Suprapubic skin (tissue), 4 donors: ENCODE measurements at places on chromosomes 4 and X. TPM values are rescaled to one million over a fixed set of nuclear protein-coding genes. Genes with fewer than 3 reads are reported as not detected.

DNA sequence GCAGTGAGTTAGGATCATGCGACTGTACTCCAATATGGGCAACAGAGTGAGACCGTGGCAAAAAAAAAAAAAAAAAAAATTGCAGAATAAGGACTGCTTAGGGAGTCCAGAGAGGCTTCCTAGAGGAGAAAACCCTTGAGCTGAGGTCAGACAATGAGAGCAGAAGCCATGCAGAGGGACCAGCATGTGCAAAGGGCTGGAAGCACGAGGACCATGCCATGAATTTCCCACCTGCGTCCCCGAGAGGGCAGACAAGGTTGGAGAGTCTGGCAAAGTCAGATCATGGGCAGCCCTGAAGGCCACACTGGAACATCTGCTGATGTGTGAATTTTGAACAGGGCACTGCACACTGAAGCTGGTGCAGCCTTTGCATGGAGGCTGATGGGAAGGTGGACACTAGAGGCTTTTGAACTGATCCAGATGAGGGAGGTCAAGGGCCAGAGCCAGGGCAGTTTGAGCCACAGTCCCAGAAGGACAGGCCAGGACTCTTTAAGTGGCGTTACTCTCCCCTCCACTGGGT is 6.5 kb upstream of the JAKMIP1 start:
- H3K27me3 ChIP-seq = peaks cover 17% of the 10 kb centered on the region
- H3K4me1 ChIP-seq = no peaks in the 10 kb centered on the region
- H3K27ac ChIP-seq = no peak overlapping the region
- H3K36me3 ChIP-seq = no peaks in the 10 kb centered on the region

DNA sequence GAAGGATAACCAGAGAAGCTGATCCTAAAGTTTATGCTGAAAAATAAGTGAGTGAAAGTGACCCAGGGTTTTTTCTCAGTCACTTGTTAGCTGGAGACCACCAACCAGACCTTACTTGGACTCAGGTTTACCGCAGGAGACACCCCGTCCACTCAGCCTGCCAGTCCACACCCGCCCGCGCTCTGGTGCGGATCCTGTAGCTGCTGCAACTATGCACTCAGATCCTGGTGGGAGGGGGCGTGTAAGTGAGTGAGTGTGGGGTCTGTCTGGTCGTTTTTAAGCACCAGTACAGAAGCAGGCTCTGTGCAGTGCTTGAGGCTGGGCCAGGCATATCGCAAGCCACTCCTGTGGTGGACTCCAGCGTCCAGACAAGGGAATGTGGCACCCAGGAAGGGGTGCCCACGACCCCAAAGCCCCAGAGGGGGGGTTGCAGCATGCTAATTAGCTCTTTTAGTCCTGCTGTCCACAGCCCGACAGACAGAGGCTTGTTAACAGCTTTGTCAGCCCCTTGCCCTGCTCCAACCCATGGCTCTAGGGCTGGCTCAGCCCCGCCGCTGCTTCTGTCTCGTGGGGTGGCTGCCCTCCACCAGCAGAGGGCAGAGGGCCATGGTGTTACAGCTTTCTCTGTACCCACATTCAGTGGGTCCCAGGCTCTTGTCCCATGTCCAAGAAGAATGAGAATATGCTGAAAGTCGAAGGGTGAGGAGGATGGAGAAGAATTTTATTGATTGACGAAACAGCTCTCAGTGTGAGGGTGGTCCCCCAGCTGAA is 40.4 kb upstream of the PPP1R2C start:
- H3K27me3 ChIP-seq = no peaks in the 10 kb centered on the region
- H3K4me3 ChIP-seq = no peak overlapping the region

- no peak overlapping the region for H3K4me3 ChIP-seq
- no peaks in the 10 kb centered on the region for H3K27me3 ChIP-seq
- no peak overlapping the region for H3K27ac ChIP-seq
- H3K36me3 ChIP-seq = no peaks in the 10 kb centered on the region
These were observed 691.9 kb downstream of the TECRL start for GRCh38 chr4:63717384-63717783.

GRCh38 chrX:21943460-21944135 is 3.1 kb downstream of the SMS start:
- no peak for DNase-seq
- peaks cover 12% of the 10 kb centered on the region for H3K4me1 ChIP-seq
- no peak overlapping the region for H3K27ac ChIP-seq
- no peaks in the 10 kb centered on the region for H3K36me3 ChIP-seq
- H3K27me3 ChIP-seq = no peaks in the 10 kb centered on the region
- H3K4me3 ChIP-seq = no peak overlapping the region

- no peaks in the 10 kb centered on the region for H3K27me3 ChIP-seq
- no peak overlapping the region for H3K27ac ChIP-seq
- no peak overlapping the region for H3K4me3 ChIP-seq
- no peaks in the 10 kb centered on the region for H3K36me3 ChIP-seq
These were observed 70.6 kb upstream of the PUDP start for GRCh38 chrX:7218321-7219152.

DNA sequence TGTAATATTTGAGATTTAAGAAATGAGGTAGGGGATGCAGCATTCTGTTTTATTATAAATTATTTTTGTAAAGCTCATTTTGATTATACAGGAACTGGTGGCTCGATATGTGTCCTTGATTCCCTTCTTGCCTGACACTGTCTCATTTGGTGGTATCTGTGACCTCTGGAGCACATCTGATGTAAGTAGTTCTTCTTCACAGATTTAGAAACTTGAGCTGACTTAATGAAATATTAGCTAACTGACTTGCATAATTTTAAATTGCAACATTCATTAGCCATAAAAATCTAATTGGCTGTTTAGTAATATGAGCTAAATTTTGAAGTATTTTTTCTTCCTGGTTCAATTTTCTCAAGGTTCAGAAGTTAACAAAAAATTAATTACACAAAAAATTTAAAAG is 69.1 kb downstream of the FBXL5 start:
- no peaks in the 10 kb centered on the region for H3K27me3 ChIP-seq
- H3K36me3 ChIP-seq = no peaks in the 10 kb centered on the region
- H3K4me3 ChIP-seq = no peak overlapping the region

GRCh38 chr4:48877827-48878535 is 28.6 kb downstream of the OCIAD2 start:
- no peak overlapping the region for H3K4me3 ChIP-seq
- peaks cover 3% of the 10 kb centered on the region for H3K4me1 ChIP-seq
- H3K36me3 ChIP-seq = no peaks in the 10 kb centered on the region
- H3K27me3 ChIP-seq = no peaks in the 10 kb centered on the region

DNA sequence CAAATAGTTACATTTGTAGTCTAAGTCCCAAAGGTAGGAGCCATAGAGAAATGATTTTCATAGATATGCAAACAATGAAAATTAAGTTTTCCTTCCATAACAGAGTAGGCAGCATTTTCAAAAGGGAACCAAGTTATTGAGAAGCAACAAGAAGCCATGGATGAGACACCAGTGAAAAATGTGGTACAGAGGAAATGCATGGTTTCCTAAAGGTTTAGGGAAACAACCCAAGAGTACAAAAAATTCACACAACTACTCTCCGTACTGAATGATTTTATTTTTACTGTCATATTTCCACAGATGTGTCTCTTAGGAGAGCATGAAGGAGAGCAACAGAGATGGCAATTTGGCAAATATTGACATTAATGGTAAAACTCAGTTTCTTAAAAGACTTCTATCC is 1408.9 kb upstream of the PCDH7 start:
- H3K36me3 ChIP-seq = no peaks in the 10 kb centered on the region
- H3K4me3 ChIP-seq = no peak overlapping the region
- H3K27me3 ChIP-seq = no peaks in the 10 kb centered on the region
- H3K27ac ChIP-seq = no peak overlapping the region

GRCh38 chr4:101660607-101661006 is 129.9 kb upstream of the BANK1 start:
- no peaks in the 10 kb centered on the region for H3K36me3 ChIP-seq
- H3K4me1 ChIP-seq = no peaks in the 10 kb centered on the region
- H3K4me3 ChIP-seq = no peak overlapping the region

GRCh38 chr4:54550395-54551171 is 107.2 kb upstream of the KIT start:
- peaks cover 17% of the 10 kb centered on the region for H3K4me1 ChIP-seq
- DNase-seq = no peak
- no peaks in the 10 kb centered on the region for H3K27me3 ChIP-seq
- no peak overlapping the region for H3K4me3 ChIP-seq

- peaks cover 14% of the 10 kb centered on the region for H3K4me1 ChIP-seq
- H3K36me3 ChIP-seq = no peaks in the 10 kb centered on the region
- DNase-seq = no peak
- no peaks in the 10 kb centered on the region for H3K27me3 ChIP-seq
- H3K4me3 ChIP-seq = no peak overlapping the region
These were observed 6.0 kb upstream of the IDS start for GRCh38 chrX:149511081-149511480.

DNA sequence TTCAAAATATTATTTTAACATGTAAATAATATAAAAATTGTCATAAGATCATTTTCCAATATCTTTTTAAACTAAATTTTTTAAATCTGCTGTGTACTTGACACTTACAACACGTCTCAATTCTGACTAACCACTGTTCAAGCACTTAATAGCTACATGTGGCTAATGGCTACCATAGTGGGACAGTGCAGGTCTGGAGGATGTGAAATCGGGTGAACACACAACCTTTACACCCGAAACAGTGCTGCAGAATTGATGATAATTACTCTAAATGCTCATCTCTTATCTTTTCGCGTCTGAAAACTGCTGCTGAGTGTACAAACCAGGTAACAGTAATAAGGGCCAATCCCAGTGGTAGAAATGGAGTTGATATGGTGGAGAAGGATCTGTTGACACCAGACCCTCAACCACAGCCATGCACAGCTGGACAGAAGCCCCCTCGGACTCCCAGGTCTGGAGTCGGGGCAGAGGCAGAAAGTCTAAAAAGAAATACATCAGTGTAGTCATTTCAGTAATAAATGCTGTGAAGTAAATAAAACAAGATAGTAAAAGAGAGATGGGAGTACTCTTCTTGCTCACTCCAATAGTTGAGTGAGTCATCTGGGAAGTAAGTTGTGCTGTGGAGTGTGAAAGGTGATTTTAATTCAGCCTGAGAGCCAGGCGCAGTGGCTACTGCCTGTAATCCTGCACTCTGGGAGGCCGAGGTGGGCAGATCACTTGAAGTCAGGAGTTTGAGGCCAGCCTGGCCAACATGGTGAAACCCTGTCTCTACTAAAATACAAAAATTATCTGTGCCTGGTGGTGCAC is 150.0 kb downstream of the CBR4 start:
- no peak for DNase-seq
- peak overlapping the region; percentile 40 for H3K27ac ChIP-seq
- H3K4me1 ChIP-seq = peaks cover 21% of the 10 kb centered on the region
- peaks cover 3% of the 10 kb centered on the region for H3K36me3 ChIP-seq
- no peaks in the 10 kb centered on the region for H3K27me3 ChIP-seq
- H3K4me3 ChIP-seq = no peak overlapping the region

DNA sequence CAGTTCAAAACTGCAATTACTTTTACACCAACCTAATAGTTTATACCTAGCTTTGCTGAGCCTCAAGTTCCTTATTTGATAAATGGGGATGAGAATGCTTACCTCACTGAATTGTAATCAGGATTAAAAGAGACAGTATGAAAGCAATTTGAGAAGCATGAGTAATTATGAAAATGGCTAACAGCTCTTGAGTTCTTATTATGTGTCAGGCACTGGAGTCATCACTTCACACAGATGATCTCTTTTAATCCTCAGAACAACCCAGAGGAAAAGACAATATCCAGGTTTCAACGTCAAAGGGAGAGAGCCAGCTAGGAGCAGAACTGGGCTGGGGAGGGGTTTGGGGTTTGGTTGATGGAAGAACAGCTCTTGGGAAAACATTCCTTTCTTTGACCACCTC is 221.0 kb upstream of the NWD2 start:
- H3K36me3 ChIP-seq = no peaks in the 10 kb centered on the region
- H3K27ac ChIP-seq = no peak overlapping the region
- no peak overlapping the region for H3K4me3 ChIP-seq
- no peak for DNase-seq

DNA sequence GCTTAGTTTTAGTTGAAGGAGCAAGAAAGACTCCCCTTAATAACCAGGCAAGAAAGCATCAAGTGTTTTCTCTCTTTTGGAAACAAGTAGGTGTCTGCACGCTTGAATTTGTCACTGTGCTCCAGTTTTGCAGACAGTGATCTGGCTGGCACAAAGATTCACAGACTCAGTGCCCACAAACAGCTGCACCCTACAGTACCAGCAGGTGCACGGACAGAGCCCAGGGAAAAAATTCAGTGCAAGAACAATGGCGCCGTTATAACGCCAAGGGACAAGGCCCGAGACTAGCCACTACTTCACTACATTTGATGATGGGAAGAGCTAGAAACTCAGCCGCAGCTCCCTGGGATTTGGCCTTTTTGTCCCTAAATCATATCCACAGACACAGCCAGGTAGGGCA is 56.0 kb downstream of the ZNF827 start:
- no peak overlapping the region for H3K4me3 ChIP-seq
- H3K36me3 ChIP-seq = no peaks in the 10 kb centered on the region
- H3K27me3 ChIP-seq = no peaks in the 10 kb centered on the region
- no peak overlapping the region for H3K27ac ChIP-seq
- peaks cover 53% of the 10 kb centered on the region for H3K4me1 ChIP-seq

DNA sequence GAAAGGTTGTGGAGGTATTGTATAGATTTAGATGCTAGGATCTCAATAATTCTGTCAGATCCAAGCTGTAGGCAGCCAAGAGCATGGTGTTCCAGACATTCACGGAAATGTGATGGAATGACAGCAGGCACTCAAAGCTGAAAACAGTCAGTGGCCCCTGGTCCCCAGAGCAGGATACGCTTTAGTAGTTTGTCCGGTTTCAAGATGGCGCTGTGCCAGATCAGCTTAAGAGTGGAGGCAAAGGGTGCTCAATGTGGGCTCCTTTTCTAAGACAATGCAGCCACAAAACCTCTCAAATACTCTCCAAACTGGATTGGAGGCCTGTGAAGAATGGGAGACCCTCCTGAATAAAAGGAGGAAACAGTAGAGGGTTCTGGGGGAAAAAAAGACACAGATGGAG is 291.2 kb upstream of the HS3ST1 start:
- no peak for DNase-seq
- H3K27ac ChIP-seq = no peak overlapping the region

- no peaks in the 10 kb centered on the region for H3K27me3 ChIP-seq
- H3K27ac ChIP-seq = peak overlapping the region; percentile 57
- DNase-seq = no peak
- H3K4me3 ChIP-seq = no peak overlapping the region
- H3K4me1 ChIP-seq = peaks cover 8% of the 10 kb centered on the region
These were observed 66.9 kb downstream of the SYNPO2 start for GRCh38 chr4:118955515-118955914.

DNA sequence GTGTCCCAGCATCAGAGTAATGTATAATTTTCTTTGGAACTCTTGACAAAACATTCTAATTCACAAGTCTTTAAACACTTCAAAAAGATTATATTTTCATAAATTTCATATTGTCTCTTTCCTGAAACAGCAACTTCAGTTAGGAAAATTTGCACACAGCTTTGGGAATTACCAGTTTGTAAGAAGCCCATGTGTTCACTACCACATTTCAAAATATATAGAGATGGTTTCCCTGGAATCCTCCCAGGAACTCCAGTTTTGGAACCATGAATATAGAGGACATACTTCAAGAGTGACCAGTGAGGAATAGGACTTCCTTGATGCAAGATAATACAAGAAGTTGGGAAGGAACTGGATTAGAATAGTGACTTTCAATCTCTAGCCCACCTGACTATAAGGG is 28.7 kb upstream of the HPGDS start:
- H3K27me3 ChIP-seq = no peaks in the 10 kb centered on the region
- H3K4me1 ChIP-seq = no peaks in the 10 kb centered on the region
- H3K27ac ChIP-seq = no peak overlapping the region
- no peak overlapping the region for H3K4me3 ChIP-seq
- no peaks in the 10 kb centered on the region for H3K36me3 ChIP-seq
- DNase-seq = no peak

The BMPR1B gene
- total RNA-seq = 1.2 TPM

The NXF2 gene
- total RNA-seq = not detected

The PTCHD1 gene
- total RNA-seq = not detected

The CT45A2 gene
- total RNA-seq = not detected

The SOD3 gene
- total RNA-seq = 26.3 TPM

The FHDC1 gene
- total RNA-seq = 21.9 TPM

The FGF2 gene
- total RNA-seq = 3.0 TPM

The MGARP gene
- total RNA-seq = not detected
